ENCODE measurements at places on chromosomes 2 and 18.

- no peak for DNase-seq
Observed at GRCh38 chr2:165857876-165858275, 63.8 kb upstream of the GALNT3 start.

GRCh38 chr2:16040271-16041010 lies 100.1 kb downstream of the MYCN start:
- DNase-seq = no peak

DNA sequence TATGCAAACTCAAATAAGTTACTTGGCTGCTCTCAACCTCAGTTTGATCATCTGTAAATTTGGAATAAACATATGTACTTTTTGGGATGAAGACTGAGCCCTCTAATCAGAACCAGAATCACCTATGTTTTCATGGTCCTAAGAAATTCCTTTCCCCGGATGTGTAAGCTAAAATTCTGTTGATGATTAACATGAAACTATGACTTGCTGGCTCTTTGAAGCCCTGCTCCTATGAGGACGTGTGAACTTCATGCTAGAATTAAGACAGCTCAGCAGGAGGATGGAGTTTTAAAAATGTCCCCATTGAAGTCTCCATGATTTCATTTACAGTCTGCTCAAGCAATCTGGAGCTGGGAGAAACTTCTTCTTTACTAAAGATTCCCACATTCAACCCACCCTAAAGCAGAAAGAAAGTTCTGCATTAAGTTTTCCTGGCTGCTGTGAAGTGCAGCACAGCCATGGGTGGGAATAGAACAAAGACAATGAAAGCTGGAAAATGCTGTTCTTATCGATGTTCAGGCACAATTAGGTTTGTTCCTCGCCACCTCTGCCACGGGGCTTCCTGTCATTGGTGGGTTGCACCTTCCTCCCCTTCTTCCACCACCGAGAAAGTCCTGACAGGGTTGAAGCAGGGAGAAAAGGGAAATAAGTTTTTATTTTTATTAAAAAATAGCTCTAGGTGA lies 50.9 kb downstream of the ADCYAP1 start:
- DNase-seq = no peak

GRCh38 chr2:158269143-158269542 lies 167.5 kb downstream of the UPP2 start:
- DNase-seq = no peak

GRCh38 chr2:240296476-240297255 lies 138.8 kb upstream of the GPC1 start:
- no peak for DNase-seq

DNA sequence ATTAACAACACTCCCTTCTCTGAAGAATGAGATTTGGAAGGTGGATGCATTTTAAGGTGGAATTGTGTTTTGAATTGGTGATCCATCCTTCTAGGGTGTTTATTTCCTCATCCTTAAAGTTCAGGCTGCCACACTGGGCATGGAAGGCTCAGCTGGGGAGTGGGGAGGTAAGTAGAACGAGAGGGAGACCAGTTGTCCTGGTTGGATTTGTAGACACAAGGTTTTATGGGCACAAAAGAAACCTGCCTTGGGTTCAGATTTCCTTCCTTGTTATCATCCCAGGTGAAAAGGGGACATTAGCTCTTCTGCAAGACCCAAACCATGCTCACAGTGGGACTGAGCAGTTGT lies 101.0 kb upstream of the SIX3 start:
- DNase-seq = no peak

DNA sequence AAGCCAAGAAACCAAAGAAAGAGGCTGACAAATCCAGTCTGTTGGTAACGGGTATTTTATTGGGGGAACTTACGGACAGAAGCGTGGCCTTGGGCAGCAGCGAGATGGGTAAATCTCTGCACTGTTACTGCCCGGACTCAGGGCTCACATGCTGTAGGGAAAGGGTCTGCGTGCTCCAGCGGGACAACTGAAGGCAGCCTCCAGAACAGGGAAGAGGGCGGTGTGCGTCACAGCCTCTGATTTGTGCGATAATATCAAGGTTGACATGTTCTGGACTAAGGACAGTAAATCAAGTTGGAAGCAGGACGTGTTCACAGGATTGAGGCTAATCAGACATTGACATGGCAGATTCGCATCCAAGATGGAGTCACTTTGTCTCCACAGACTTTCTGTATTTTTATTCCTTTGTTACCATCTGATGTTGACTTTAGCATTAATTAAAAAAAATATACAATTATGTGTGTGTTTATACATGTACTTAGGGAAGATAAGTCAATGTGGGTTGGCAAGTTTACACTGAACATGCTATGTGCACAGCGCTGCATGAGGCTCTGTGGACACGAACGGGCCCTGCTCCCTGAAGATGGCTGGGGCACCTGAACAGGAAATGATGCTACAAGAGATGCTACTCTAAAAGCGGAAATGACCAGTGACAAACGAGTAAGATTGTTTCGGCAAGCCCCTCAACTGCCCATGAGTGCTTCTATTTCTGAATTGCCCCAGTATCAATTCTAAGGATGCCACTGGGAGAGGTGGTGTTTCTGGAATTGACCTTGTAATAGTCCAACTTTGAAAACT lies 22.6 kb upstream of the DCDC2C start:
- no peak for DNase-seq

DNA sequence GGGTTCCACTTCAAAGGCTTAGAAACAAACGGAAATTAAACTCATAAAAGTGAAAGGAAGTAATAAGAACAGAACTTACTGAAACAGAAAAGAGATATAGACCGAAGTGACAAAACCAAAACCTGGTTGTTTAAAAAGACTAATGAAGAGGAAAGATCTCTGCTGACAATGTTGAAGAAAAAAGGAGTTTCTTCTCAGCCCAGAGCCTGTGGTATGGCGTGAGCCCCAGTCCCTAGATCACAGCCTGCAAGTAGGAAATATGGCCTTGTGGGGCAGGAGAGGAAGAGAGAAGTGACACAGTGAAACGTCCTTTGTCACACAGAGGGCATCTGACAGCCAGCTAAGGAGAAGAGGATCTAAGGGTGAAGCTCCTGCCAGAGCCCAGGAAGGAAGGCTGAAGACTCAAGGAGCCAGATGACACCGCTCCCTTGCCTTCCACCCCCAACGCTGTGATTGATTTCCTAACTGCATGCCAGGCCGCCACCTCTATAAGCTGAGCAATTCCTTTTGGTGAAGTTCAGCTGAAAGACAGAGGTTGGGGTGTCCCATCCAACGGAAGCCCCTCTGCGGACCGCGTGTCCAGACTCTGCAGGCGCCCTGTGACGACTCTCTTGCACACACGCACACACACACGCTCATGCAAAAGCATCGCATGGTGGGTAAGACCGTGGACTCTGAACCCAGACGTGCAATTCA lies 141.1 kb downstream of the HDAC4 start:
- no peak for DNase-seq

DNA sequence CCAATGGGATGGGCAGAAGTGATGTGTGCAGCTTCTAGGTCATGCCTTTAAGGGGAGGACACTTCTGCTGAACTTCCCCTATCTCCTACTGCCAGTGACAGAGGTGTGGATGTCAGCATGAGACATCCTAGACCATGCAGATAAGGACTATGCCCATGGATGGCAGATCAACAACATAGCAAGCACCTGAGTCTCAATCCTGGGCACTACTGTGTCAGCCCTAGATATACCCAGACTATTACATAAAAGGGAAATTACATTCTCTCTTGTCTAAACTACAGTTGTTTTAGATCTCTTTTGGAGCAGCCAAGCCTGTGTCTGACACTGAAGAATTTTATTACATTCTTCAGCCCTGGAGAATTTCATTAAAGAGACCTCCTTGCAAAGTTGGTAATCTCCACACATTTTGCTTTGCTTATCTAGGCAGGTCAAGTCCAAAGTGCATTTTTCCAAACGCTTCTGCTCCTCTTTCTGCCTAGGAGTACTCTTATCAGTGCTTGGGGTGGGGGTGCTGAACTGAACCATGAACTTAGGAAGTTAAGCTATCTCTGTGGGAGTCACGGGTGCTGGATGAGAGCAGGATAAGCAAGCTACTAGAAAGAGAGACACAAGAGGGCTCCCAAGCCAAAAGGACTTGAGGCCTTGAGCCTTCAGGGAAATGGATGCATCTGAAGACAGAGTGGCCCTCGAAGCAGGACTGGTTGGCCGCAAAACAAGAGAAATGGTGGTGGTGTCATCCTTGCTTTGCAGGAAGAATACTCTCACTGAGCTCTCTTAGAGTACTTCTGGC lies 95.2 kb upstream of the SPRED2 start:
- DNase-seq = no peak

GRCh38 chr2:8288206-8288605 lies 393.6 kb upstream of the ID2 start:
- DNase-seq = no peak

DNA sequence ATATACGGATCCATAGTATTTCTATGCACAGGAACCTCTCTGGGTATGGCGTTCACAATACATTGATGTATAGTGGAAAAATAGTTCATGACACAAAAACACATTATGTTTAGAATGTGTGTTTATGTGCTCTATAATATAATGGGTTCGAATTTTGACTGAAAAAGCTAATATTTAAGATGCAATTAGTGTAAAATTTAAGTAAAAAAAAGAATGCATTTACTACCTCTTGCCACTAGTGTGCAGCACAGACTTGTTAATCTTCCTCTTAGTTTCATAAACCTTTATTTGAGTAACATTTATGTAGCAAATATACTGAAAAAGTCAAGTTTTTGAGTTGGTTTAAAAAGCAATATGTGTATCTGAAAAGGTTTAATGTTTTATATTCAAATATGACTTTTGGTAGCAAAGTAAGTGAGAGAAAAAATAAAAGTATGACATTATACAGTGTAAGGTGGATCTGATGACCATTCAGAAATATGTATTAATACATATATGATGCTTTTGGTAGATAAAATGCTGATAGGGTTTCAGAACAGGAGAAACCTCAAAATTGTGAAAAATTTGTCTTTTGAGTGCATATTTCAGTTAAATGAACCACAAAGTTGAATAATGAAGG lies 49.4 kb downstream of the CCDC102B start:
- DNase-seq = no peak

DNA sequence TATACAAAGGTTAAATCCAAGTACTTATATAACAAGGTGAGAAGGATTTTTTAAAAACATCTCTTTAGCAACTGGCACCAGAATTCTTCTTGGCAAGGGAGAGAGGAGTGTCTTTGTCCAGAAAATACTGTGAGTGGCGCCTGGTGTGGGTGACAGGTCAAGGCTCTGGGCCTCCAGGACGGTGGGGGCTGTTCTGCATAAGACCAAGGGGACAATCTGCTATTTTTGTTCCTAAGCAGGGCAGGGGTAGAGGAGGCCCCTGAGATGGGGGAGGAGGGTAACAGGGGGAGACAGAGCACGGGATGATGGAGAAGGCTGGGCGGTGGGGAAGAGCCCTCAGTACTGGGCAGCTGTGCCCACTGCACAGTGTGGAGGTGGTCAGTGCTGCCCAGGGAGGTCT lies 51.6 kb upstream of the TAF1B start:
- DNase-seq = no peak

- DNase-seq = no peak
Observed at GRCh38 chr18:39561126-39561525, 1995.5 kb upstream of the CELF4 start.

GRCh38 chr2:220001751-220002150 lies 374.3 kb downstream of the SLC4A3 start:
- DNase-seq = no peak

DNA sequence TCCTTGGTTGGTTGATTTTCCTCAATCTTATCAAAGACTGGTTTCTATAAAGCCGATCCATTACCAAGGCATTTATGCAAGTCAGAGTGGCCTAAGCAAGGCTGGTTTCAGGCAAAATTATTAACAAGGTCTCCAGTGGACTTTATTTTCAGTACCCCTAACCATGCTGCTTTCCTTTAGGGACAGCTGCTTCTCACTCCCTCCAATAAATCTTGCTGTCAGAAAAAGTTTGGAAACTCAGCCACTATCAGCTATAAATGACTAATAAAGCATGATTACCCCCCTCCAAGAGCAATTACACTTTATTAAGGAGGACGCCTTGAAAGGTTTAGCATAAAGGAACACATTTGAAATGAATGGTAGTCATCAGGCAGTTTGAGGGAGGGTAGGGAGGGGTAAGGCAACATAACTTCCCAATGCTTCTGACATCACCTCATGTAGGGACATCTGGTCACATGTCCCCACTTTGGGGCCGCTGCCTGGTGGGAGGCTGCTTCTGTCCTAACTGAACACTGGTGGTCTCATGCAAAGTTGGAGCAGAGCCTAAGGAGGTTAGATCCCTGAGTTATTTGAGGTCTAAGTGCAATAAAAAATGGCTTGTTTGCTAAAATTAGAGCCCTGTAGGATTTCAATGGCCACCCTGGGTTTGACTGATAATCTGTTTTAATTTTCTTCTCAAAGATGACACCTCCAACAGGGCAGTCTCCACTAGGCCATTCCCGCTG lies 58.0 kb upstream of the TMEM178A start:
- DNase-seq = no peak

- DNase-seq = no peak
Observed at GRCh38 chr2:201707753-201708152, 9.3 kb upstream of the MPP4 start.

GRCh38 chr2:54755641-54756326 lies 32.3 kb downstream of the EML6 start:
- no peak for DNase-seq

DNA sequence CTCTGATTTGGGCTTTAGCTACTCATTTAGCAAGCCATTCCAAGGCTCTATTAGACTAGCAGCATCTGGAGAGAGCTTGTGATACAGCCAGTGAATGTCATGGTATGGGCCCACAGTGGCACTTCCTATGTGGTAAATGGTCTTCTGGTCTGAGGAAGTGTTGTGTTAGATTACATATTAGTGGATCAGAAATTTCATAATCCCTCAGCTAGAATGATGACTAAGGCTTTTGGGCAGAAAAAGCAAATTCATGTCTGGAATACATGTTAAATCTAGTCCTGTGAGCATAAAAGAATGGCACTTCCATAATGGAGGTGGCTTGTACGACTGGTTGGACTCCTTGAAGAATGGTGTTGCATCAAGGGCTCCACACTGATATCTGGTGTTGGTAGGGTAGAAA lies 436.8 kb upstream of the CWC22 start:
- no peak for DNase-seq

DNA sequence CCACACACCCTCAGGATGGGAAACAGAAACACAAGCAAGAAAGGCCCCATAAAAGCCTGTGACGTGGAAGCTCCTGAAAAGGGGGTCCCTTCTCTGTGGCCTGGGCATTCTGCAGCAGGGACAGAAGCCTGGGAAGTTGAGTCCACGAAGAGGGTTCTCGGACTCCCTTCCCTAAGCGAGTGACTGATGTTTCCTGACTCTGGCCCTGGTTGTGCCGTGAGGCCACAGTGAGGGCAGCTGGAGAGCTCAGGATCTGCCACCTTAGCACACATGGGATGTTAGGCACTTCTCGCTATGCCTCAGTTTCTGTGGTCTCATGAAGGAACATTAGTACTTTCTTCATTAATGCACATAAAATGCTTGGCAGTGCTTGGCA lies 87.2 kb upstream of the ZFP36L2 start:
- no peak for DNase-seq
